ENCODE measurements at places on chromosomes 6 and 20. TPM values are rescaled to one million over a fixed set of nuclear protein-coding genes. Genes with fewer than 3 reads are reported as not detected.

Gene F13A1
- not detected for total RNA-seq

Gene TGM2
- total RNA-seq, result 241 TPM

Gene REM1
- total RNA-seq, result not detected

Gene PROKR2
- total RNA-seq, result not detected

Gene LRRC73
- total RNA-seq, result 0.65 TPM

Gene BTBD9
- total RNA-seq, result 11.4 TPM

Gene MLIP
- not detected for total RNA-seq

Gene TREM1
- 2.7 TPM for total RNA-seq

Gene FOXC1
- total RNA-seq, result 0.28 TPM

Gene LAMP5
- under 0.01 TPM for total RNA-seq

Gene CD109
- total RNA-seq, result 18.6 TPM

Gene PRICKLE4
- total RNA-seq, result not detected

Gene MAPK13
- total RNA-seq, result 8.1 TPM

Gene PSORS1C1
- 1.7 TPM for total RNA-seq

Gene CTCFL
- not detected for total RNA-seq

Gene CCN6
- total RNA-seq, result not detected

Gene CCR6
- total RNA-seq, result not detected

Gene NR2E1
- not detected for total RNA-seq

Gene HDGFL1
- total RNA-seq, result not detected

Gene PAQR8
- total RNA-seq, result 2.1 TPM

Gene C6orf132
- total RNA-seq, result 0.71 TPM
